ENCODE measurements at places on chromosomes 4 and X.
A peak's percentile ranks its signal among the peaks of the same experiment; 100 is the strongest.

DNA sequence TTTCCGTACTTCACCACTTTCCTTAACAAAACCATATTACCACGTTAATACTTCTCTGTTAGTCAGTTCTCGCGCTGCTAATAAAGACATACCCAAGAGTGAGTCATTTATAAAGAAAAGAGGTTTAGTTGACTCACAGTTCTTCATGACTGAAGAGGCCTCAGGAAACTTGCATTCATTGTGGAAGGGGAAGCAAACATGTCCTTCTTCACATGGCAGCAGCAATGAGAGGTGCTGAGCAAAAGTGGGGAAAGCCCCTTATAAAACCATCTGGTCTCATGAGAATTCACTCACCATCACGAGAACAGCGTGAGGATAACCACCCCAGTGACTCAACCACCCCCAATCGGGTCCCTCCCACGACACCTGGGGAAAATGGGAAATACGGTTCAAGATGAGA, 289.8 kb upstream of the CLNK start:
- no peak for DNase-seq

DNA sequence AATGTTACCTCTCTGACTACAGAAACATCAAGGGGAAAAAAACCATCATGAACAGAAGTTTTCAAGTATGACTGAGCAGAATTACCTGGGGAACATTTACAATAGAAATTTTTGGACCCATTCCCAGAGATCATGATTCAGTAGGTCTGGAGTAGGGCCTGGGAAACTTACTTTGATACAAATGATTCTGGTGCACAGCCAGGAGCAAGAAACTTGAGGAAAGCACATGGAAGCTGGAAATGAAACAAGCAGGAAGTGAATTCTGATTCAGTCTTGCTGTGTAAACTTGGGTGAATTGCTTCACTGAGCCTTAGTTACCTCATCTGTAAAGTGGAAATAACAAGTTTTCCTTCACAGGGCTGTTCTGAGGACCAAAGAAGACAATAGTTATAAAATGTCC, 192.5 kb upstream of the TAPT1 start:
- no peak for DNase-seq

DNA sequence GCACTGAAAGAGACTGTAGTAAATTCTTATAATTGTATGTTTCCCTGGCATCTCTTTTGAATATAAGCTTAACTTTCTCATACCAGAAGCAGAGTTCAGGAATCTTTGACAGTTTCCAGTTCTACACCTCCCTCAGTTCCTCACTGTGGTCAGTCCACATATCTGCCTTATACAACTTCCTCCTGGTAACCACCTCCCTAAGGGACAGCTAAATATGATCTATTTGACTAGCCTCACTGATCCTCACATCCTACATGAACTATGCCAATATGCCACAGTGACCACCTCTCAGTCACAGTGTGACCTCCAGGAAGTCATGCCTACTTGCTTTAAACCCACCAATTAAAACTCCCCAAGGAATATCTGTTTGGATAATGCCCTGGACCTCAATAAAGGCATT, 51.6 kb upstream of the HDAC8 start:
- no peak for DNase-seq

DNA sequence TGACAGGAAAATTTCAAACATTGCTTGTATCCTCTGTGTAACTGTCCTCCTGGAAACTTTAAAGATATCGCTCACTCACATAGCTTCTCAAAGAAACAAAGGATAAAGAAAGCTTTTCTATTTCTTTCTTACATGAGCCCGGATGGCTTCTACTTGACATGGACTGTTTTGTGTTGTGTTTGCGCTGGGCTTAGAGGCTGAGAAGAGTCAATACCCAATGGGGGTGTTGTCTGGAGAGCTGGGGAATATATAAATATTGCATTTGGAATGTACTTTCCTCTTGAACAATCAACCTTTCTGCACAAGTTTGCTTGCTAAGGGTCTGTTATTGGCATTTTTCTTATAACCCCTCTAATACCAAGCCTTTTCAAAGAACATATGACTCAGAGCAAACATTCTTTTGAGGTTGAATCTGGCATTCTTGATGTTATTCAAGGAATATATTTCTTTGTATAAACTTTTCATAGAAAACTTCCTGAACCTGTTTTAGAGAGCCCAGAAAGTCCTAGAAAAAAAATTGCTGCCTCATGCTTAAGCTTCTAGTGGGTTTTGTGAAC, 331.9 kb downstream of the PACRGL start:
- DNase-seq, result no peak

DNA sequence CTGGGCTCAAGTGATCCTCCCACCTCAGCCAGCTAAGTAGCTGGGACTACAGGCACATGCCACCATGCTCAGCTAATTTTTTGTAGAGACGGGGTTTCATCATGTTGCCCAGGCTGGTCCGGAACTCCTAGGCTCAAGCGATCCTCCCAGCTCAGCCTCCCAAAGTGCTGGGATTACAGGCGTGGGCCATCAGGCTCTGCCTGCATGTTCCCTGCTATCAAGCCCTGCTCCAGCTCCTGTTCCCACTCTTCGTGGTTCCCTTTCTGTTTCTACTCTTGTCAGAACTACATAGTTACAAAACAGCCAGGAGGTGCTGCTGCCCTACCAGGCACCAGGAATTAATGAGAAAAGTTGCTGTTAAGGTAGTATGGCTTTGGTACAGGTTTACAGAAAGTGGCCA, 8.7 kb downstream of the TIMP1 start:
- no peak for DNase-seq

GRCh38 chr4:40969501-40969900, 219.7 kb downstream of the NSUN7 start:
- DNase-seq, result no peak

- peak; percentile 53 for DNase-seq
Measured at GRCh38 chr4:145179281-145179860, 1.0 kb downstream of the OTUD4 start.

DNA sequence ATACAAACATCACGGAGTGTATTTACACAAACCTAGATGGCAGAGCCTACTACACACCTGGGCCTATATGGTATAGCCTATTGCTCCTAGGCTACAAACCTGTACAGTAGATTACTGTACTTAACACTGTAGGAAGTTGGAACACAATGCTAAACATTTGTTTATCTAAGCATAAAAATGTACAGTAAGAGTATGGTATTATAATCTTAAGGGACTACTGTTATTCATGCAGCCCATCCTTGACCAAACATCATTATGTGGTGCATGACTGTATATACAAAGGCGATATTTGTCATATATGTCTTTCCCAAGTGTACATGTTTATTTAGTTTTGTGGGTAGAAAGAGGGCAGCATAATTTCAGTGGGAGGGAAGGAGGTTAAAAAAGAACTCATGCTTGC, 177.7 kb upstream of the FSTL5 start:
- DNase-seq, result no peak

- no peak for DNase-seq
Measured at GRCh38 chr4:113209153-113209552, 159.7 kb downstream of the ANK2 start.

DNA sequence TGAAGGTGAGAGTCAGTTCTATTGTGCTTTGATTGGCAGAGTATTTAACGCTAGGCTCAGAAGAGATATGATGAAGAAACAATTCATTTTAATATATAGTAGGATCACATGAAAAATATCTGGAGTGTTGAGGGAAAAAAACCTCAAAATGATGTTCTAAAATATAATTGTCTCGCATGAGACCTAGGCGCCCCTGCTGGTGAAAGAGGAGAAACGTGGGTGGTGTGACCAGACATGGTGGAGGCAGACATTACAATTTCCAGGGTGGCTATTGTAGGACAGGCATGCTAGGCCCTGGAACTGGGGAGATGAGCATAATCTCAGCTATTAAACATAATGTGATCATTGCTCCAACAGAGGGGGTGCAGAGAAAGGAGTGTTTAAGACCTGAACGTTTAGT, 210.0 kb downstream of the HS3ST1 start:
- no peak for DNase-seq

DNA sequence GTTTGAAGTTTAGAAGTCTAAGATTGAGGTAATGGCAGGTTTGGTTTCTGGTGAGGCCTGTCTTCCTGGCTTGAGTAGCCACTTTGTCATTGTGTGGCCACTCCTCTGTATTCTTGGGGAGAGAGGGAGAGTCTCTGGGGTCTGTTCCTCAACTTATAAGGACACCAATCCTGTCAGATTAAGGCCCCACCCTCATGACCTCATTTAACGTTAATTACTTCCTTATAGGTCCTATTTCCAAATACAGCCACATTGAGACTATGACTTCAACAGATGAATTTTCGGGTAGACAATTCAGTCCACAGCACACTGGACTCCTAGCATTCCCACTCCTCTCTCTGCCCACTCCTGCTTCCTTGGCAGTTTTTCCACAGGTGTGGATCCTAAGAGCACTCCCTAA, 350.8 kb upstream of the CASK start:
- no peak for DNase-seq

- DNase-seq, result no peak
Measured at GRCh38 chr4:78528327-78528726, 23.2 kb upstream of the ANXA3 start.

DNA sequence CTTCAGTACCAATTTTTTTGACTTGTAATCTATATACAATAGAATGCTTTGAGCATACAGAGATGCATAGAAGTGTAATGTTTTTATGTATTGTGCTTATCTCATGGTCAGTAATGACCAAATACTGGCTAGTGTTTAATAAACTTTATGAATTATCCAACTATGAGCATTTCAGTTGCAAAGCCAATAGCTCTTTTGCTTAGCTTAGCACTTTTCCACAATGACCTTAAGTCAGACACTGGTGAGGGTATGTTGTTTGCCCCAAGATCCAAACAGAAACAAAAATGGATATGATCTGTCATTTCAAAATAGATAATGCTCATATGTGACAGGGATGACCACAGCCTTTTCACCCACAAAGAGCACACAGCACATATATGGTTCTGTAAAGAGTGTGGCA, 393.0 kb downstream of the AFF2 start:
- DNase-seq, result no peak

GRCh38 chrX:250965-251364, 30.2 kb upstream of the PLCXD1 start:
- no peak for DNase-seq

DNA sequence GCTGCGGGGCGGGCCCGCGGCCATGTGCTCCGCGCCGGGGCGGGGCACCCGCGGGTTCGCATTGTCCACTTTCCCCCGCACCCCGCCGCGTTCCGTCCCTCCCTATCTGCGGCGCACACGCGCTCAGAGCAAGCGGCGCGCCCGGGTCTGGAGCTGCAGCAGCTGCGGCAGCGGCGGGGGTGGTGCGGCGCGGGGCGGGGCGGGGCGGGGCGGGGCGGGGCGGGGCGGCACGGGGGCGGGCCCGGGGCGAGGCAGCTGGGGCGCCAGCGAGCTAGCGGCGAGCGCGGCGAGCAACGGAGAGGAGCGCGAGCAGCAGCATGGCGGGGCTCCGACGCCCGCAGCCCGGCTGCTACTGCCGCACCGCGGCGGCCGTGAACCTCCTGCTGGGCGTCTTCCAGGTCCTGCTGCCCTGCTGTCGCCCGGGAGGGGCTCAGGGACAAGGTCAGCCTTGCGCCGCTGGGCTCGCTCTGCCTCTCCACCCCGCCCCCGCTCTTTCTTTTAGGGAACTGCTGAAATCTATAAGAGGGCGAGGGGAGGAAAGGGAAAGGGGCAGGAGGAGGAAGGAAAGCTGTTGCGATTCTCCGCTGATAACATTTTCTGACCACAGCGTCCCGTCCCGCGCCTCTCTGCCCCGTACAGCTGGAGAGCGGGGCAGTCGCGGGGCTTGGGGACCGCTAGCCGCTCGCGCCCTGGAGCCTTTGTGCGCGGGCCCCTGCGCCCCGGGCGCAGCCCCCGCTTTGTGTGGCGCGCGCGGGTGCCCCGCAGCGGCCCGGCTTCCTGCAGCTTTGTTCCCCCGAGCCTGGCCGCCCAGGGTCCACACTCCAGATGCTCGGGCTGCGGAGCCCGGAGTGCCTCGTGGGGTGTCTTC, at the start of gene TMEM131L:
Gene TMEM131L, plus strand, starts transcription at position 280 of the 868 bp plus-strand sequence. Its CDS starts 38 bp downstream, at position 318.
- no peak for DNase-seq

GRCh38 chr4:98094118-98094517, 49.2 kb downstream of the STPG2 start:
- no peak for DNase-seq

DNA sequence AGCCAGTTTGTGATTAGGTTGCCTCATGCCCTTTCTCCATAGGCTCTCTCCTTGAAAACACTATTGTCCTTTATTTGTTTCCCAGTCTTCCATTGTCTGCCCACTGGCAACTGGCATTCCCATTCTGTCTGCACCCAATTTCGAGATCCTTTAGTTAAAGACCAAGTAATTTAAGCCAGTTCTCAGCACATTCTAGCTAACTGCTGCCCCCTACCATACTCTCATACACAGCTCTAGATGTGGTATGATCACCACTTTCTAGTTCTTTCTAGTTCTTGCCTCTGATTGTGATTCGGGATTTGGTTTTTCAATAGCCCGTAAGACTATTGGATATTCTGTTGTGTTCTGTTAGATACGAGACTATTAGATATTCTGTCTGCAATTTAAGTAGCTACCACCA, 135.8 kb upstream of the TRPC5 start:
- no peak for DNase-seq

Data from stimulated activated CD8-positive, alpha-beta memory T cell treated with anti-CD3 and anti-CD28 coated beads, Interleukin-2, amount 100 ng/mL, for 1 hour (primary cell).